ENCODE measurements at places on chromosomes 4 and X. TPM values are rescaled to one million over a fixed set of nuclear protein-coding genes. Genes with fewer than 3 reads are reported as not detected.

- H3K36me3 ChIP-seq, result no peaks in the 10 kb centered on the region
- DNase-seq, result no peak
- no peaks in the 10 kb centered on the region for H3K27me3 ChIP-seq
- H3K27ac ChIP-seq, result no peak overlapping the region
Measured at GRCh38 chr4:111011458-111011857, 388.6 kb upstream of the PITX2 start.

DNA sequence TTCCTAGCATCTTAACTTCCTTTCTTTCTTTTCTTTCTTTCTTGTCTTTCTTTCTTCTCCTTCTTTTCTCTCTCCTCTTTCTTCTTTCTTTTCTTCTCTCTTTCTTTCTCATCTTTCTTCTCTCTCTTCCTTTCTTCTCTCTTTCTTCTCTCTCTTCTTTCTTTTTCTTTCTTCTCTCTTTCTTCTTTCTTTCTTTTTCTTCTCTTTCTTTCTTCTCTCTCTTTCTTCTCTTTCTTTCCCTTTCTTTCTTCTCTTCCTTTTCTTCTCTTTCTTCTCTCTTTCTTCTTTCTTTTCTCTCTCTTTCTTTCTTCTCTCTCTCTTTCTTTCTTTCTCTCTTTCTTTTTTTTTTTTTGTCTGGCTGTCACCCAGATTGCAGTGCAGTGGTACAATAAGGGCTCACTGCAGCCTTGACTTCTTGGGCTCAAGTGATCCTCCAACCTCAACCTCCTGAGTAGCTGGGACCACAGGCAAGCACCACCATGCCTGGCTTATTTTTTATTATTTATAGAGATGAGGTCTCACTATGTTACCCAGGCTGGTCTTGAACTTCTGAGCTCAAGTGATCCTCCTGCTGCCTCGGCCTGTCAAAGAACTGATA, 17.5 kb downstream of the NMU start:
- no peak overlapping the region for H3K4me3 ChIP-seq
- no peak overlapping the region for H3K27ac ChIP-seq
- H3K4me1 ChIP-seq, result no peaks in the 10 kb centered on the region
- H3K36me3 ChIP-seq, result no peaks in the 10 kb centered on the region

- no peak overlapping the region for H3K4me3 ChIP-seq
- H3K4me1 ChIP-seq, result peaks cover 65% of the 10 kb centered on the region
- no peak for DNase-seq
- no peaks in the 10 kb centered on the region for H3K27me3 ChIP-seq
Measured at GRCh38 chr4:158785718-158786117, 16.9 kb downstream of the FNIP2 start.

GRCh38 chr4:26433556-26433955, 56.7 kb downstream of the CCKAR start:
- no peak overlapping the region for H3K27ac ChIP-seq
- no peaks in the 10 kb centered on the region for H3K27me3 ChIP-seq
- H3K4me1 ChIP-seq, result peaks cover 30% of the 10 kb centered on the region
- H3K36me3 ChIP-seq, result no peaks in the 10 kb centered on the region
- no peak overlapping the region for H3K4me3 ChIP-seq

Gene ITIH6
- not detected for total RNA-seq

GRCh38 chrX:45006002-45006800, 133.2 kb downstream of the KDM6A start:
- no peak overlapping the region for H3K27ac ChIP-seq
- H3K36me3 ChIP-seq, result no peaks in the 10 kb centered on the region
- no peaks in the 10 kb centered on the region for H3K4me1 ChIP-seq
- DNase-seq, result no peak
- H3K4me3 ChIP-seq, result no peak overlapping the region

DNA sequence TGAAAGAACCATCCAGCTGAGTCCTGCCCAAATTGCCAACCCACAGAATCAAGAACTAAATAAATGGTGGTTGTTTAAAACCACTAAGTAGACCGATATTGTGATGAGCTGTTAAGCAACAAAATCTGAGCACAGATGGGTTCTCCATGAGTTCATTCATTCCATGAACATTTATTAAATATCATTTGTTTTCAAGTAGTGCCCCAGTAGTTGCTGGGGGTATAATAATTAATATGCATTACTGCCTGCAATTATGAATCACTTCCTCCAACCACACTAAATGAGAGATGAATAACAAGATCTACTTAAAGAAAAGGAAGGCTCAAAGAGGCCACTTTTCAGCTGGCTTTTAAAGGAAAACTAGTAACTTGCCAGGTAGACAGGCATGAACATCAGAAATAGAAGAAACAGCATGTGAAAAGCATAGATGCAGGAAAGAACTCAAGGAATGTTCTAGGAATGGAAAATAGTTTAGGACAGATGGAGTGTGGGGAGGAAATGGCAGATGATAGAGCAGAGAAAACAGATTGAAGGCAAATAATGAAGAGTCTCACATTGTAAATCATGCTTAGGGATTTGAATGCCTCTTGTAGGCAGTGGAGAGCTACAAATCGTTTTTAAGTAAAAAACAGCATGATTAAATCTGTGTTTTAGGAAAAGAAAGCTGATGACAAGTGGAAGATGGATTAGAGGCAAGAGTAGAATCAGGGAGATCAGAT, 641.7 kb upstream of the DIPK2B start:
- H3K36me3 ChIP-seq, result no peaks in the 10 kb centered on the region
- no peak for DNase-seq
- H3K27ac ChIP-seq, result no peak overlapping the region
- no peaks in the 10 kb centered on the region for H3K4me1 ChIP-seq

- no peaks in the 10 kb centered on the region for H3K27me3 ChIP-seq
- H3K36me3 ChIP-seq, result no peaks in the 10 kb centered on the region
- DNase-seq, result no peak
Measured at GRCh38 chr4:45063696-45064095, 337.3 kb upstream of the GNPDA2 start.

Gene NPY2R
- total RNA-seq, result not detected

GRCh38 chr4:30727409-30727808, 7.2 kb downstream of the PCDH7 start:
- no peak for DNase-seq
- no peak overlapping the region for H3K4me3 ChIP-seq
- no peaks in the 10 kb centered on the region for H3K36me3 ChIP-seq

DNA sequence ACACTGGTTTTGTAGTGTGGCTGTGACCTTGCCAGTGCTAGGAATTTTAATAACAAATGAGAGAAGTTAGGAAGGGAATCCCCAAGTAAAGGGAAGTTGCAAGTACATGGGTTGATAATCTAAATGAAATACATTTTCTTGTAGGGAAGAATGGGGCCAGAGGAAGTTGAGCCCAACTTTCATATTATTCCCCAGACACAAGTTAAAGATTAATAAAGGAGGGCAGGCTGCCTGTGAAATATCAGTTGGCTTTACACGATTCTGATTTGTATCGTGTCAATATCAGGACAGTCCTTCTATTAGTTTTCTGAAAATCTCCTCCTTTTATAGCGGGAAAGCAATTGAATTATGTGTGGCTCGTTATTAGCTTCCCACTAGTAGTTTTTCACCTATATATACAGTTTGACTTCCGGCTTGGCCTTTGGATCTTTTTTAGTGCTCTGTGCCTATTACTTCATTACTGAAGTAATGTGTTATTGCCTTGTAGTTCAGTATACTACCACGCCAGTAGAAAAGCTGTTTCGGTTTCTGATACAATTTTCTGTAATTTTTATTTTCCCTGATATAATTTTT, 1.7 kb downstream of the PDLIM5 start:
- no peaks in the 10 kb centered on the region for H3K27me3 ChIP-seq
- no peaks in the 10 kb centered on the region for H3K36me3 ChIP-seq
- peak; percentile 30 for DNase-seq
- peak overlapping the region; percentile 96 for H3K27ac ChIP-seq
- peaks cover 42% of the 10 kb centered on the region for H3K4me1 ChIP-seq

Gene ADGRG4
- total RNA-seq, result not detected

GRCh38 chrX:85084770-85085393, 81.2 kb downstream of the APOOL start:
- H3K27ac ChIP-seq, result no peak overlapping the region
- DNase-seq, result peak; percentile 13
- no peaks in the 10 kb centered on the region for H3K27me3 ChIP-seq
- H3K4me1 ChIP-seq, result no peaks in the 10 kb centered on the region

DNA sequence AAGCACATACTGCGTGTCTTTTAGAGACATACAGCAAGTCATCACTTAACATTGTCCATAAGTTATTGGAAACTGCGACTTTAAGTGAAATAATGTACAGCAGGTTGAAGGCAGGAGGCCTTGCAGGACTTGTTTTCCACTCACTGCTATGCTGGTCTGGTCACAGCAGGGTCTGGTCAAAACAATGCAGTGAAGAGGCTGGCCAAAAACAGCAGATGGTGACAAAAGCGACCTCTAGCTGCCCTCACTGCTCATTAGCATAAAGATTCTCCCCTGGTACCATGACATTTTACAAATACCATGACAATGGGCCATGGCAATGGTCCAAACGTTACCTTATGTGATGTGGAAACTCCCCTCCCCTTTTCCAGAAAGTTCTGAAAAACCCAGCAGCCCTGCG, 1283.6 kb downstream of the FSTL5 start:
- no peaks in the 10 kb centered on the region for H3K36me3 ChIP-seq
- no peaks in the 10 kb centered on the region for H3K4me1 ChIP-seq
- H3K27me3 ChIP-seq, result no peaks in the 10 kb centered on the region
- no peak overlapping the region for H3K4me3 ChIP-seq

DNA sequence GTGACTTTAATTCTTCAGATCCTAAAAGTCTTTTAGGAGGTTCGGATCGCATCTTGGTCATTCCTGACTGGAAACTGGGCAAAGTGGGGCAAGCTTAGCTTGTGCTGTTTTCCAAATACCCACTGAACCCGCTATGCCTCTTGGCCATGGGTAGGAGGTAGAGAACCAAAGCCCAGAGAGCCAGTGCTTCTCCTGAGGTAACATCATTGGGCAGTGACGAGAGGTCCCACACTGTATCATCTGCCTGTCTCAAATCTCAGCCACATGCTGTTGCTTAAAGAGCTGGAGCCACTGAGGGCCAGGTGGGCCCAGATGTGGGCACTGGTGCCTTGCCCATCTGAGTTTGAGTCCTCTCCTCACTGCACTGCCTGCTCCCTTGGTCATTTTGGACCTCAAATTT, 68.2 kb downstream of the SLC2A9 start:
- H3K36me3 ChIP-seq, result no peaks in the 10 kb centered on the region
- DNase-seq, result no peak
- H3K27ac ChIP-seq, result no peak overlapping the region
- H3K27me3 ChIP-seq, result no peaks in the 10 kb centered on the region
- no peak overlapping the region for H3K4me3 ChIP-seq

Gene CSN1S1
- total RNA-seq, result not detected

Gene CXorf49B
- total RNA-seq, result not detected

DNA sequence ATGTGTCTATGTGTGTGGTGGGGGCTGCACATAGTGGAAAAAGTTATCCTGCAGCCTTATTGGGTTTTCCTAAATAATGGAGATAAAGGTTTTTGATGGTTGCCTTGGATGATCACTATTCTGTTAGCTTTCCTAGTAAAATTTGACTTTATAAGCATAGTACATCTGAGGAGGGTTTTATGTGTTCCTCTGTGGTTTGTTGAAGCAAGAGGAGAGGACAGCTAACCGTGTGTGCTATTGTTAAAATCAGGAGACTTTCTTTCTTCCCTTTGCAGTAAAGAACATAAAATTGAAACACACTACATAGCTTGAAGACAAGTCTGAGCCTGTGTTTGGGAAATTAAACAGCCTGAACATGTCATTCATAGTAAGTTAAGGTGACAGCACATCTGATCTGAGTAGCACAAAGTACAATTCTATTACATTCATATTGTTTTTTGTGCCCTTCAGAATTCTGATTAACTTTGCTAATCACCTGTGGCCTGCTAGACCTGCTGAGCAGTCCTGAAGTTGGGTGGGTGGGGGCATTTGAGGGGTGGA, 36.8 kb downstream of the C4orf51 start:
- H3K36me3 ChIP-seq, result no peaks in the 10 kb centered on the region
- H3K27ac ChIP-seq, result no peak overlapping the region
- peaks cover 3% of the 10 kb centered on the region for H3K4me1 ChIP-seq
- H3K4me3 ChIP-seq, result no peak overlapping the region

- no peak for DNase-seq
- H3K27me3 ChIP-seq, result no peaks in the 10 kb centered on the region
- no peak overlapping the region for H3K27ac ChIP-seq
Measured at GRCh38 chr4:124810827-124811226, 98.3 kb upstream of the ANKRD50 start.

- no peaks in the 10 kb centered on the region for H3K27me3 ChIP-seq
- H3K36me3 ChIP-seq, result no peaks in the 10 kb centered on the region
- DNase-seq, result no peak
Measured at GRCh38 chr4:153374442-153374841, 30.0 kb downstream of the MND1 start.

GRCh38 chrX:73563738-73564068, 706 bp downstream of the CHIC1 start:
- H3K36me3 ChIP-seq, result no peaks in the 10 kb centered on the region
- no peaks in the 10 kb centered on the region for H3K27me3 ChIP-seq
- DNase-seq, result no peak
- peak overlapping the region; percentile 62 for H3K4me3 ChIP-seq
- peak overlapping the region; percentile 62 for H3K27ac ChIP-seq
- H3K4me1 ChIP-seq, result peaks cover 10% of the 10 kb centered on the region

- no peaks in the 10 kb centered on the region for H3K27me3 ChIP-seq
- H3K4me3 ChIP-seq, result no peak overlapping the region
- DNase-seq, result no peak
- H3K4me1 ChIP-seq, result no peaks in the 10 kb centered on the region
- no peak overlapping the region for H3K27ac ChIP-seq
Measured at GRCh38 chr4:39596971-39597370, 41.7 kb downstream of the SMIM14 start.

DNA sequence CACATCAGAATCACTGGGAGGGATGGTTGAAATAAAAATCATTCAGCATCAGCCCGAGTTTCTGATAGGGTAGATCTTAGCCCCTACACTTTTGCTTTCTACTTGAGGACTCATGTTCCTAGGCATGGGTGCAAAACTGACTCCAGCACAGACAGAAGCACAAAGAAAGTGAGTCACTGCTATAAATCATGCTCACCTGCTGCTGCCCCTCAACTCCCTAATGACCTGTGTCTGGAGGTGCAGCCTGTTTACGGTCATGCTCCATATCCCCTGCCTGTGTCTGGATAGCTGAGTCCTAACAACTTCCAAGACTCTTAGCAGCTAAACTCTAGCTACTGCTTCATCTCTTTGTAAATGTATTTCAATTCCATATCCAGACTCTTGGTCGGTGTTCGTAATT, 57.8 kb downstream of the ADGRA3 start:
- peaks cover 26% of the 10 kb centered on the region for H3K4me1 ChIP-seq
- no peak for DNase-seq
- no peaks in the 10 kb centered on the region for H3K27me3 ChIP-seq
- no peaks in the 10 kb centered on the region for H3K36me3 ChIP-seq

GRCh38 chrX:19554786-19555185, 39.5 kb upstream of the MAP3K15 start:
- no peak for DNase-seq
- no peaks in the 10 kb centered on the region for H3K36me3 ChIP-seq
- H3K27ac ChIP-seq, result no peak overlapping the region
- H3K4me3 ChIP-seq, result no peak overlapping the region

DNA sequence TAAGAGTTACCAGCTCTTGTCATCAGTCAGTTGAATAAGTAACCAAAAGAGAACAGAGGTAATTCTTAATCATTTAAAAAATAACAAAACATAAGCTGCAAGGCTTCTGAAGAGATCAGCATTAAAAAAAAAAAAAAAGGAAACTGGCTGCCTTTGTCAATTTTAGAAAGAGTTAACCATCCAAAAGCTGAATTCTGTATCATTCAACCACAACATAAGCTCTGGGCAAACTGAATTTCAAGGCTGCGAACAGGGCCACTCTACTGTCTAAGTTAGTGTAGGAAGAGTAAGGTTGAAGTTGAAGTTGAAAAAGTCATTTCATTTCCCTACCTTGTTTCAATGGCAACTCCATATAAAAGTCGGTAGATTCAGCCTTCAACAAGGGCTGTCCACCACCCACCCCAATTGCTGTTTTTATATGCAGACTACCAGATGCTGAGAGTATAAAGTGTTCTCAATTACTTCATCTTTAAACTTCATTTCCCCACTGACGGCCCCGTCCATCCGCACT, 1.1 kb upstream of the LIN54 start:
- H3K4me1 ChIP-seq, result peaks cover 26% of the 10 kb centered on the region
- no peaks in the 10 kb centered on the region for H3K27me3 ChIP-seq
- H3K36me3 ChIP-seq, result no peaks in the 10 kb centered on the region

Gene AMBN
- not detected for total RNA-seq
